ENCODE measurements at places on chromosomes 16 and 17.

- DNase-seq: peak; percentile 38
Measured at GRCh38 chr17:49694847-49695697, 12.7 kb downstream of the SLC35B1 start.

GRCh38 chr16:77212741-77213541, 13.7 kb downstream of the SYCE1L start:
- DNase-seq: peak; percentile 59

GRCh38 chr17:51132964-51133319, 12.3 kb upstream of the SPAG9 start:
- no peak for DNase-seq

DNA sequence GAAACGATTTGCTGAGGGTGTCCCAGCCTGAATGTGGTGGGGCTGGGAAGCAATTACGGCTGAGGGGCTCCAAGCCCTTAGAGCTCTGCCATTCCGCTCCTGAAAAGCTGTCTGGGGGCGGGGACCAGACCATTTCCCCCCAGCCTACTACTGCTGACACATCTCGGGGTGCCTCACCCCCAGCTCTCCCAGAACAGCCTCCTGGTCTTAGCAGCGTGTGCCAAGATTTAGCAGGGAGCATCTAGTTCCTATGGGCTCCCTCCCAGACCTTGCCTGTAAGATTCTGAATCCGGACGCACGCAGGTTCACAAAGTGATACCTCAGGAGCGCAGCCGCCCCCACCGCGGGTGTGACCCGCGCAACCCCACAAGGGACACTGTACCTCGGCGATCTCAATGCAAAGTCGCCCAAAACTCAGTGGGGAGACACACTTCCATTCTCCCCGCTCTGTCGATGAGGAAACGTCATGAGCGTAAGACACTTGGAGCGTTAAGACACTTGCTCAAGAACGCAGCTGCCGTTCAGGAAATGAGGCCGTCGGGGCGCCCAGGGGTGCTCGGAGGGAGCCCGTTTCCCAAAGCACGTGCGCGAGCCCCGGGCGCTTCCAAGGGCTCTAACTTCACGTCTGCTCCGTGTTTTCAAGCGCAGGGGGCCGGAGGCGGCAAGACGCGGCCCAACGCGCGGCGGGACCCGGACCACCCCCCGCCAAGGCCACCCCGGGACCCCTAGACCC, 629 bp downstream of the GEMIN4 start:
- DNase-seq: peak; percentile 71

- no peak for DNase-seq
Measured at GRCh38 chr17:21680366-21680765, 12.0 kb upstream of the KCNJ18 start.

DNA sequence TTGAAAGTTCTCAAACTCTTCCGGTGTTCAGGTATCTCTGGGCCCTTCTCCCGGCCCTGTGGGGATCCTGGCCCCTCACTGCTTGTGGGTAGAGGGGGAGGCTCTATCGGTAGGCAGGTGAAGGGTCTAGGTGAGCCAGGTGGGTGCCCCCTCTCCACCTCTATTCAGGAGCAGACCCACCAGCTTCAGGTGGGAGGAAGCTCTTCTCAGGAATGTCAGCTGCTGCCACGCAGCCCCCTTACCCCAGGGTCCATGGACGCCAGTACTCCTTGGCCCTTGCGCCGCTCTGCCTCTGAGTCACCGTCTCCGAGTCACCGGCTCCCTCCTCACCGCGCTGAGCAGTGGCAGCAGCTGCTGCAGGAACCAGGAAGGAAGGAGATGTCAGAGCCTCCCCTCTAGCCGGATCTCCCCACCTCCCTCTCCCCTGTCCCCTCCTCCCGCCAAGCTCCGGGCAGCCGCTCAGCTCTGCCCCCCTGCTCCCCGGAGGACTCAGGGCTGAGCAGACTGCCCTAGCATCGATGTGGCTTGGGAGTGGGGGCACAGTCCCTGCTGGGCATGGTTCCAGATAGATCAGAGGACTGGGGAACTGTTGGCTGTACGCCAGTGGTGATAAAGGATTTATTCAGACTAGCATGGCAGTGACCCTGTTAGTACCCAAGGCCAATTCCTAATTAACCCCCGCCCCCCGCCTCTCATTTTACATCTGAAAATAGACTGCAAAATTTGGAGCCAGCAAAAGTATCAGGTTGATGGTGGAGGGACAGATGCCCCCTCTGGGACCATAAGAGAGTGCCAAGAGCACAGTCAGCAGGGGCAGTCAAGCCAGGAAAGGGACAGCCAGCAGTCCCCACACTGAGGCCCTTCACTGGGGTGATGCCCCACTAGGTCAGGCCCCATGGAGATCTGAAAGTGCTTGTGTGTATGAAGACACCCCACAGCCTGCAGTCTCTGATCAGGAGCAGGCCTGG, at the start of gene OSBPL7:
OSBPL7 (minus strand) TSS at position 371 of the 968 bp plus-strand sequence. CDS start 1,516 bp downstream, outside the sequence.
- peak; percentile 77 for DNase-seq

- peak; percentile 85 for DNase-seq
Measured at GRCh38 chr17:45149037-45149668, 878 bp downstream of the HEXIM1 start.

- no peak for DNase-seq
Measured at GRCh38 chr17:44307387-44308186, 814 bp upstream of the RUNDC3A start.

GRCh38 chr17:82754297-82755208, 2.7 kb downstream of the TBCD start:
- no peak for DNase-seq

- no peak for DNase-seq
Measured at GRCh38 chr17:8913091-8913490, 45.6 kb upstream of the PIK3R6 start.

GRCh38 chr17:45288825-45289224, 26.9 kb upstream of the SPATA32 start:
- no peak for DNase-seq

DNA sequence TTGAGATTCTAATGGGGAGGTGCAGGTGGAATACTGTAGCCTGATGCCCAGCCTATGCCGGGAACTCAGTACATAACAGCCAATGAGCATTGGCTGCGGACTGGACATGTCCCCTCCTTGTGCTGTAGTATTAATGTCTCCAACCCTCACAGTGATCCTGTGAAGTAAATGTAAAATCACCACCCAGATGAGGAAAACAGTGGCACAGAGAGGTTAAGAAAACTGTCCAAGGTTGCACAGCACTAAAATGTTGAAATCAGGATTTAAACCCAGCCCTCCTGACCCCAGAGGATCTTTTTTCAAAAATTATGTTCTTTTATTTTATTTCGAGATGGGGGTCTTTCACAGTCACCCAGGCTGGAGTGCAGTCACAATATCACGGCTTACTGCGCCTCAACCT, 7.9 kb downstream of the NLRC5 start:
- DNase-seq: no peak

DNA sequence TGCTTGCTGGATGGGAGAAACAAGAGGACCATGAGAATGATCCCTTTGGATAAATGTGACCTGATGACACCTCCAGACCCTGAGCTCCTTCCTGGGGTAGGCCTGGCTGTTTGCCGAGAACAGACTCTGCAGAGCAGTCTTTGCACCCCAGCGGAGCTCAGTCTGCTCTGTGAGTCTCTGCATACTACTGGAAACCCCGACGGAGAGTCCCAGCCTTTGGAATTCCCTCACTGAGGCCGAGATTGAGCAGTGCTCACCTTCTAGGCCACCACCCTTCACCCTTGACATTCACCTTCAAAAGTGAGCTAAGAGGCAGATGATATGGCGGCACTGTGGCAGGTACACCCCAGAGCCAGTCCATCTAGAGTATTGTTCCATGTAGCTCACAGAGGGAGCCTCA, 172.2 kb upstream of the CDH13 start:
- DNase-seq: no peak

DNA sequence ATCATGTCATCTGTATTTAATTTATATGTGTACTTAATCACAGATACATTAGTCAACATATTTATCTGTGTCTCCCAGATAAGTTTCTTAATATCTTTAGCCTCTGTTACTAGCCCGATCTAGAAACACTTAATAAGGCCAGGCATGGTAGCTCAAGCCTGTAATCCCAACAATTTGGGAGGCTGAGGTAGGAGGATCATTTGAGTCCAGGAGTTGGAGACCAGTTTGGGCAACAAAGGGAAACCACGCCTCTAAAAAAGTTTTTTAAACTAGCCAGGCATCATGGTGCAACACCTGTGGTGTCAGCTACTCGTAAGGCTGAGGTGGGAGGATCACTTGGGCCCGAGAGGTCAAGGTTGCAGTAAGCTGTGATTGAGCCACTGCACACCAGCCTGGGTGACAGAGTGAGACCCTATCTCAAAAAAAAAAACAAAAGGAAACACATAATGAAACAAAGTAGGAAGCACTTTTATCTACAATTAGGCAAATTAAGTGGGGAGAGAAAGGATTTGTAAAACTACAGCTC, 9.4 kb downstream of the SKA2 start:
- DNase-seq: no peak

DNA sequence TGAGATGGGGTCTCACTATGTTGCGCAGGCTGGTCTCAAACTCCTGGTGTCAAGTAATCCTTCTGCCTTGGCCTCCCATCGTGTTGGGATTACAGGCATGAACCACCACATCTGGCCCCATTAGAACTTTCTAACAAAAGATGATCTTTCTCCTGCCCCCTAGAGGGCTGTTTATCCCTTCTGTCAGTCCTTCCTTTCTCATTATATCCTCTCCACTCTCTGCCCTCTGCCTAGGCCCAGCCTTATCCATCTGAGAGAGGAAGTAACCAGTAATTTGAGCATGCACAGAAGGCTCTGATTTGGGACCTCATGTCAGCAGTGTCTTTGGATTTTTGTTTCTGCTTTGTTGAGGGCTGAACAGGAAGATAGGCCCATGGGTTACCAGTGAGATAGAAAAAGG, 4.4 kb upstream of the DHX40 start:
- DNase-seq: no peak

DNA sequence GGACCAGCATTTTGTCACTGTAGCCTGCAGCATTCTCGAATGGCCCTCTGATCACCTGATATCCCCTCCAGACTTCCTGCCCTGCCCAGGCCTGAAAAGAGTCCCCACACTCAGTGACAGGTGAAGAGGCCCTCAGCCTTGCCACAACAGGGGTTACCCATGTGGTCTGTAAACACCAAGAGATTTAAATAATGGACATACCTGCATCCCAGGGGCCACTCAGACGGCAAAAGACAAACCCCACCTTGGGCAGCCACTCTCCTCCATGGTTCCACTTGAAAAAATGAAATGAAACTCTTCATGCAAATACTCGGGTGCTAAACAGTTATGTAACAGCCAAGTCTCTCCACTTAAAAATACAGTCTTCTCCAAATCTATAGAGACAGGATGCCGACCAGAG, 22.9 kb upstream of the PECAM1 start:
- no peak for DNase-seq

GRCh38 chr17:75428543-75429469, 23.3 kb upstream of the GRB2 start:
- no peak for DNase-seq

- no peak for DNase-seq
Measured at GRCh38 chr17:34710226-34710625, 130.8 kb downstream of the TMEM132E start.

DNA sequence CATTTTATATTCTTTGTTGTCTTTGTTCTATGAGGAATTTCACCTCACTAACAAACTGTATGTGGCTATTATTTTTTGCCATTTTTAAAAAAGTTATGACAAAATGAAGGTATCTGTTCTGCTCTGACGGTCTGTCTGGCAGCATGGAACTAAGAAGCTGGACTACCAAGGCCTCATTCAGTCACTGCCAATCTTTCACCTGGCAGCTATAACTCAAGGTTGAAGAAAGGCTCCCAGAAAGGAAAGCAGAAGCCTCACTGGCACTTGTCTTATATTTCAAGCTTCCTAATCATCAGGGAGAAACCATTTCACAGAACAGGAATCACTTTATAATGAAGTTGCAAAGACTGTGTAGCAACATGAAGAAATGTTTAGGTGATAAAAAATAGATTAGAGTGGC, 18.7 kb upstream of the SLC6A4 start:
- no peak for DNase-seq

DNA sequence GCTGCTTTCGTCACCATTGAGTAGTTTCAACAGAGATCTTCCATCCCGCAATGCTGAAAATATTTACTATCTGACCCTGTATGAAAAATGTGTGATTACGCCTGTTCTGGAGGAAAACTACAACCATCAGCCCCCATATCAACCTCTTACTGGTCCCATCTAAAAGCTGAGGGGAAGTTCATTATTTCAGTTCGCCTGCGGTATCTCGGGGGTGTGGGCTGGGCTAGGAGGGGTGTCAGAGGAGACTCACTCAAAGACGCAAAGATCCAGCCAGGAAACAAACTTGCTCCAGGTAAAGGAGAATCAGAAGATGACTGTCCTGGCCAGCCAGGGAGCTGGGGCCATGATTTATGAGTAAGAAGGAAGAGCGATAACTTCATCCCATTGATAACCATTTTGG, 13.7 kb downstream of the CACNG1 start:
- DNase-seq: no peak

DNA sequence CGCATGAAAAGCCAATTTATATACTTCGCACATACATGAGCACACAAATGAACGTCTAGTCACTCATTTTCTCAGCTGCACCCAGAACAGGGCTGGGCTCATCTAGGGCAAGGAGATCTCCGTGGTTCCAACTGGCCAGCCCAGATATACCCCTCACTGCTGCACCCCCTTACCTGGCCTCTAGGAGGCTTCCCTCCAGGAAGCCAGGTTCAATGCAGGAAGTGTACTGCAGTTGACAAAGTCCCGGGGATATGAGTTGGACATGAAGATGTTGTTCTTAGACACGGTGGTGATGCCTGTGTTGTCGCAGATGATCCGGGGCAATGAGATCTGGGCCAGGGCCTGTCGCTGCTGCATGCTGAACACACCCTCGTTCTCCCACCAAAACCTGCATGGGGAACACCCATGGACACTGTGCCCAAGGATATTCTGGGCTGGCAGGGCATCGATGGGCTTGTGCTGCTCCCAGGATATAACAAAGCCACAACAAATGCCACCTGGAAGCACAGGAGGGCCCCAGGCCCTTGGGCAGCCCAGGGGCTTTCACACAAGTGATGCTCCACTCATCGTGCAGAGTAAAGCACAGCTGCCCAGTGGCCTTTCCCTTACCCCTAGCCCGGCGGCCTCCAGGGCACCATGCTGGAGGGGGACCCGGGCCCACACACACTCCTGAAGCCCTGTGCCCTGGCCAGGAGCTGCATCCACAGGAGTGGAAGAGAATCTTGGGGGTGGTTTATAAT, 10.1 kb downstream of the MPO start:
- no peak for DNase-seq

All from GM06990 (cell line).